IPS DF 6.9 (cell line): ENCODE measurements at places on chromosomes 7 and 10.

DNA sequence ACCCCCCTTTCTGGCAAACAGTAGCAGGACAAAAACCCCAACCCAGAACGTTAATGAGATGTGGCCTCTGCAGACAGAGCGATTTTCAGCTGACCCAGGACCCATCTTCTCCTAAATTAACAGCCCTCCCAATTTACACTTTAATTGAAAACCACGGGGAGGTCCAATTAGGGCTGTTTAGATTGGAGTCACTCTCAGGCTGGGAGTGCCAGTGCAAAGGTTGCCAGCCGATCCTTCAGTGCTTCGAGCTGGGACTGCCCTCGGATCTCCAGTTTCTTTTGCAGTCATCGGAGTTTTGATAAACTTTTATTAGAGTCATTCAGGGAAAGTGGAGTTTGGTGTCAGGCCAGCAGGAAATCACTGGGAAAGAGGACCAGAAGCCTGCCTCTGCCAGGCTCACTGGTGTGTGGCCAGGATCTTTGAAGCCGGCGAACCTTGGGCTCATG lies 108.0 kb downstream of the DOCK1 start:
- DNase-seq, result no peak

- DNase-seq, result no peak
Observed at GRCh38 chr10:129055986-129056385, 411.1 kb upstream of the MGMT start.

DNA sequence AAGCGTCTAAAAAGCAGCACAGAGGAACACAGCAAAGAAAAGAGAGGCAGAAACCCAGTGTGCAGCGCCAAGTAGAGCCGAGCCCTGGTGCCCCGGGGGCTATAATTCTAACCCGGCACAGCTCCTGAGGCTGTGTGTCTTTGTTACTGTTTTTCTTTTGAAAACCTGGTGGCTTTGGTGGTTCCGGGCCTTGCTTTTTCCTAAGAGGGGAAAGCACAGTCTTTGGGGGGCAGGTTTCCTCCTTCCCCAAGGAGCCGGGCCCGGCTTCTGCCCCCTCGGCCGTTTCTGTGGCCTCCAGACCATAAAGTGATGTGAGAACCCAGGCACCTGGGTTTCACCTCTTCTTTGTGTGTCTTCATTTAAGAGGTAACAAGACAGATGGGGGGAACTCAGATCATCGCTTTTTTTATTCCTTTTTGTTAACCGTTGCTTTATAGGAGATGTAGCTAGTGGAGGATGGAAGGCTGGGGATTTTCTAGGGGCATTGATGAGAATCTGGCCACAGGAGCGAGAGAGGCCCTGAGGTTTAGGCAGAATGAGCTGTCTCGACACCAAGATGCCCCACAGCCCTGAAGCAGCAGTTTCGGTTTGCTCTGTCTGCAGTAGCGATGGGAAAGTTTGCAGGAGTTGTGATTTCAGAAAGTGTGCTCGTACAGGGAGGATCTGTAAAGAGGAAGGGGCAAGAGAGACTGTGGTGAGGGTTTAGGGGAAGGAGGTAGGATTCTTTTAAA lies 367.8 kb upstream of the GALNT17 start:
- no peak for DNase-seq

DNA sequence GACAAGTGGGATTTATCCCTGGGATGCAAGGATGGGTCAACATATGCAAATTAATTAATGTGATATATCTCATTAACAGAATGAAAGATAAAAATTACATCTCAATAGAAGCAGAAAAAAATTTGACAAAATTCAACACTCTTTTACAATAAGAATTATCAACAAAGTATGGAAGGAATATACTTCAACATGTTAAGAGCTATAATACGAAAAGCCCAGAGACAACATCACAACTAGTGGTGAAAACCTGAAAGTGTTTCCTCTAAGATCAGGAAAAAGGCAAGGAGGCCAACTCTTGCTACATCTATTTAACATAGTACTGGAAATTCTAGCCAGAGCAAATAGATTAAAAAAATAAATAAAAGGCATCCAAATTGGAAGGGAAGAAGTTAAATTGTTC lies 970.0 kb upstream of the POT1 start:
- DNase-seq, result no peak

DNA sequence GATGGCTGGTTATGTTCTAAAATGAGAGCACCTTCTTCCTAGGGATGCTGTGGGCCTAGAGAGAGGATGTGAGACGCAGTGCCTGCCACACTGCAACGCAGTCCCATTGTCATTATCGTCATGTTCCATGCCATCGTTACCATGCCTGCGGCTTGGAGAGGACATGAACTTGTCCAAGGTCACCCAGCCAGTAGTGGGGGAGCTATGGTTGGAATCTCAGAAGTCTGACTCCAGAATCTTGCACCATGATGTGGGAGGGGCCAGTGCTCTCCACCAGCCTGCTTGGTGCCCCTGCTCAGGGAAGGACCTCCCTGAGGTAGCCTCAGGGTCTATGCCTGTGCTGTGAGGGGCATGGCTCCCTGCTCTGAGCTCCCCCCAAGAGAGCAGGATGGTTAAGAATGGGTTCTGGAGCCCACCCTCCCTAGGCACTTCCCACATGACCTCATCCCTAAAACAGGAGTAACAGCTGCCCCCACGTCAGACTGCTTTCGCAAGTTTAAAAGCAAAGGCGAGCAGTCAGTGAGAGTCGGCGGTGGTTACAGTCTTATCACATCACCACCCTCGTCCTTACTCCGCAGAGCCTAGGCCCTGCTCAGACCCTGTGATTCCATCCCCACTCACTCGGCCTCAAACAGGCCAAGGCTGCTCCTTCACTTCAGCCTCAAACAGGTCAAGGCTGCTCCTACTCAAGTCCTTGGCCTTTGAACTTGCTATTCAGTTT lies 50.4 kb downstream of the HABP2 start:
- DNase-seq, result no peak

GRCh38 chr10:26440088-26440470 lies 1.9 kb downstream of the APBB1IP start:
- DNase-seq, result no peak

GRCh38 chr7:156589808-156590207 lies 50.8 kb upstream of the RNF32 start:
- no peak for DNase-seq

- no peak for DNase-seq
Observed at GRCh38 chr10:11875494-11876281, 52.5 kb downstream of the PROSER2 start.

DNA sequence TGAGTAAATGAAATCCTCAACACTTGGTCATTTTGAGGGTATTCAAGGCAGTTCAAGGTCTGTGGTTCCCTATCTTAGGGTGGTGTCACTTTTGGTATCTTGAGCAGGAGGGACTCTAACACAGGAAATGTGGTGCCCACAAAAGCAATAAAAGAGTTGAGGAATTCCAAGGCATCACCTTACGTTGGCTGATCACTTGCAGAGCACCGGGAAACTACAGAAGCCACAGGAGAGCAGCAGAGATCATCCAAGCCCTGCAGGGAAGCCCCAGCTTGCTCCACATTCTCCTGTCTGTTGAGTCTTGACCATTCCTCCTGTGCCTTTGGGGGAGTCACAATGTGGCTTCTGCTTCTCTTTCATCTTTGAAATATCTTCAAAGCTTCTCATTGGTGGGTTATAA lies 565.8 kb upstream of the ADARB2 start:
- no peak for DNase-seq

- DNase-seq, result no peak
Observed at GRCh38 chr7:123431075-123431614, 103.2 kb downstream of the IQUB start.

- DNase-seq, result no peak
Observed at GRCh38 chr7:38507384-38507783, 123.8 kb downstream of the AMPH start.

DNA sequence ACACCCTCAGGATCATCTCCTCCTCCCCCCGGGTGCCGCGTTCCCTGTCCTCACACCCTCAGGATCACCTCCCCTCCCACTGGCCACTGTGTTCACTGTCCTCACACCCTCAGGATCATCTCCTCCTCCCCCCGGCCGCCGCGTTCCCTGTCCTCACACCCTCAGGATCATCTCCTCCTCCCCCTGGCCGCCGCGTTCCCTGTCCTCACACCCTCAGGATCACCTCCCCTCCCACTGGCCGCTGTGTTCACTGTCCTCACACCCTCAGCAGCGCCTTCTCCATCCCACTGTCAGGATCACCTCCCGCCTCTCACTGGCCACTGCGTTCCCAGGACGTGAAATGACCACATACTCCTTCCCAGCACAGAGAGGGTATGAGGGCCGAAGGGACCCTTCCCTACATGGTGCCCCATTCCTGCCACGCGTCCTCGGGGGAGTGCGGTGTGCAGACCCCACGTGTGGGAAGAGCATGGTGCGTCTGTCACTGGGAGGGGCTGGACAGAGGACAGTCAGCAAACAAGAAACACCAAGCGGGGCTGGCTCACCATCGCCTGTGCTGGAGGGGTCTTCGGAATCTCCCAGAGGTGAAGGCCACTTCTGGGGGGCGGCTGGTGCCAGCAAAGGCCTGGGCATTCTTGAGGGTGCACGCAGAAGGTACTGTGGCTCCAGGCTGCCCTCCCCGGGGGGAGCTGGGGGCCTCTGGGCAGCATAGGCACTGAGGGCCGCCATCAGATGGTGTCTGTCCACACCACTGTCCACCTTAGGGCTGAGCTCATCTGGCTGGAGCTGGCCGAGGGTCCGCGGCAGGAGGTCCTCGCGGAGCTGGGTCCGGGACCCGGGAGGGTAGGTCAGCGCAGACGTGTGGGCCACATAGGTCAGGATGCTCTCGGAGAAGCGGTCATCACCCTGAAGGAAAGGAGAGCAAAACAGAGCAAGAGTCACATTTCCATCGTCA lies 421.0 kb downstream of the PTPRN2 start:
- no peak for DNase-seq

DNA sequence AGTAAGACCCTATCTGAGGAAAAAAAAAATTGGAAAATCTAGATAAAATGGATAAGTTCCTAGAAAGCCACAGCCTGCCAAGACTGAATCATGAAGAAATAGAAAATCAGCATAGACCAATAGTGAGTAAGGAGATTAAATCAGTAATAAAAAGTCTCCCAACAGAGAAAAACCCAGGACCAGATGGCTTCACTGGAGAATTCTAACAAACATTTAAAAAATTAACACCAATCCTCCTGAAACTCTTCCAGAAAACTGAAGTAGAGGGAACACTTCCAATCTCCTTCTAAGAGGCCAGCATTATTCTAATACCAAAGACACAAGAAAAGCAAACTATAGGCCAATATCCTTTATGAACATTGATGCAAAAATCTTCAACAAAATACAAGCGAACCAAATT lies 8.8 kb upstream of the LIMK1 start:
- DNase-seq, result no peak

DNA sequence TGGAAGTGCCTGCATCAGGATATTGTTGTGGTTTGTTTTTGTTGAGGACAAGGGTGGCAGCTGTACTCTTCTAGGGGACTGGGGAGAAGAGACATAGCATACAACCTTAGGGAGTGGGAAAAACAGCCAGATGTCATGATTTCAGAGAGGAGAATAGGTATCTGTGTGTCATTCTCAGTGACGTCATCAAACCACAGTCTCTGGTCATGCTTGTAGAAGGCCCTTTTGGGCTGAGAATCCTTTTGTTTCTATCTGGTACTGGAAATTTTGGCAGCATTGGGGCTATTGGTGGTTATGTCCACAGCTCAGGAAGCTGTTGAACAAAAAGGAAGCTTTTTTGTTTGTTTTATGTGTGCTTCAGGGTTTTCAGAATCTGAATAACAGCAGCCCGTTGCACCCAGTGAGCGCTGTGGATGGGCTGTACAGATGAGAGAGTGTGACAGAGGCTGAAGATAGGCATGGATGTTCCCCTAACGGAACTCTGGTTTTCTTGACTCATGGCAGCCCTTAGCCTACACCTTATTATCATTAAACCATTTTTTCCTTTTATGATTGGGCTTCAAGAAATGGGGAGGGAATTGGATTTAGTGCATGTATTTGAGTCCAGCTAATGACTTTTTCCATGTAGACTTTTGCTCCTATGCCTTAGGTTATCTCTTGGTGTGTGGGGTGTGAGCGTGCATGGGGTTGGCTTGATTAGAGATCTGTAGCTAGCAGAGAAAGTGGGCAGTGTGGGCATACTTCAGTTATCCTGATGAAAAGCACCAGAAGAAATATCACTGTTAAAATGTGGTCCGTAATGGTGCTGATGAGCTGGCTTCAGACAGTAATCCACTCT lies 65.7 kb downstream of the SND1 start:
- DNase-seq, result no peak

DNA sequence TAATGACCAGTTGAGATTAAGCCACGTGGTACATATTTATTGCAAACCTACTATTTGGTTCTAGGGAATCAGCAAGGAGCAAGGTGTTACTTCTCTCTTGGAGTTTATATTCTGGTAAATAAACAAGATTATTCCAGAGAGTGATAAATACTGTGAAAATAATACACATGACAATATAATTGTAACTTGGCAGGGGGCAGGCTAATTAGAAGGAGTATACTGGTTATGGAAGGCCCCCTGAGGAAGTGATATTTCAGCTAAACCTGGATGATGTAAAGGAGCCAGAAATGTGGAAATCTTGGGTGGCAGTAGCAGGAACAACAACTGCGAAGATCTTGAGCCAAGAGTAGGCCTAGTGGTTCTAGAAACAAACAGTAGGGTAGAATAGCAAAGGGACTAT lies 111.8 kb downstream of the SDK1 start:
- DNase-seq, result no peak

DNA sequence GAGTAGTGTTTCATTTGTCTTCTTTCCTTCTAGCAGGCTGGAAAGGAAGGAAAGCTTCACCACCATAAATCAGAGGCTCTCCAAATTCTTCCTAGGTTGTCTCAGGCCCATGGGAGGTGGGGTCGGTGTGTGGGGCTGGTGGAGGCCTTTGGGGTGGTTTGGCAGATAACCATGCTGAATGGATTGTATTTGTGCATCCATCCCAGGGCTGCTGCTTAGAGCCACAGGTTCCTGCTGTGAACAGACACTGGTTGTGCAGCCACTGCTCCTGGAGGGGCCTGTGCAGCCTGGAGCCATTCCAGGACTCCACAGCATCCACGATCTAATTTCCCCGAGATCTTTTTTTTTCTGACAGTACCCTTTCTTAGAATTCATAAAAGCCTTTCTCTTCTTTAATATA lies 741.8 kb downstream of the SUGCT start:
- no peak for DNase-seq

DNA sequence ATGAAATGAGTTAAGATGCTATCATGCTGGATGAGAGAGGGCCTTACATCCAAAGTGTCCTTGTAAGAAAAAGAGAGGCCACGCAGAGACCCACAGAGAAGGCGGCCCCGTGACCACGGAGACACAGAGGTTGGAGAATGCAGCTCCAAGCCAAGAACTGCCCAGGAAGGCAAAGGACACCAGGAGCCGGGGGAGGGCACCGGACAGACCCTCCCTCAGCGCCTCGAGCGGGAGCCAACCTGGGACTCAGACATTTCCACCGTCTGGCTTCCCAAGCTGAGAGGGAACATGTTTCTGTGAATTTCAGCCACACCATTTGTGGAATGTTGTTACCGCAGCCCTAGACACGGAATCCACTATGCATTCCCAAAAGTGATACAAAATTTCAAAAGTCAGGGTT lies 22.9 kb downstream of the TCERG1L start:
- DNase-seq, result no peak

- DNase-seq, result no peak
Observed at GRCh38 chr10:127427926-127428325, 121.2 kb upstream of the NPS start.

- no peak for DNase-seq
Observed at GRCh38 chr7:135160098-135160857, 10.2 kb downstream of the CYREN start.
